ENCODE measurements at places on chromosomes 4 and X. TPM values are rescaled to one million over a fixed set of nuclear protein-coding genes. Genes with fewer than 3 reads are reported as not detected.

The BEX5 gene
- total RNA-seq, result 12.4 TPM

The F9 gene
- total RNA-seq, result not detected

DNA sequence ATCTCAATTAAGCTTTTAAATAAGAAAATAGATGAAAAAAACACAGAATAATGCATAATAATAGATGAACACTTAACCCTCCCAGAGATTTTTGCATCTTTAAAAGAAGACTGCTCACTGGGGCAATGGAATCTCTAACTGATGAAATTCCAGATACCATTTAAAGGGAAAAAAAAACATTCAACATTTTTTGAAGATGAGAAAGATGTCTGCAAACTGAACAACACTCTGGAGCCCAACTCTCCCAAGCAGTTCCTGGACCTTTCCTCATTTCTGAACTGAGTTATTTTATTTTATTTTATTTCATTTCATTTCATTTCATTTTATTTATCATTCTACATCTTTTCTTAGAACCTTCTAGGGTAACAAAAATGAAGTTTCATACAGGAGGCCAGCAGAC lies 90.7 kb downstream of the CORIN start:
- no peak for DNase-seq

GRCh38 chr4:185219551-185220344 lies 10.3 kb downstream of the SNX25 start:
- no peak for DNase-seq

GRCh38 chr4:6042293-6043063 lies 24.2 kb upstream of the C4orf50 start:
- no peak for DNase-seq
